ENCODE measurements at places on chromosomes 5 and 9.

DNA sequence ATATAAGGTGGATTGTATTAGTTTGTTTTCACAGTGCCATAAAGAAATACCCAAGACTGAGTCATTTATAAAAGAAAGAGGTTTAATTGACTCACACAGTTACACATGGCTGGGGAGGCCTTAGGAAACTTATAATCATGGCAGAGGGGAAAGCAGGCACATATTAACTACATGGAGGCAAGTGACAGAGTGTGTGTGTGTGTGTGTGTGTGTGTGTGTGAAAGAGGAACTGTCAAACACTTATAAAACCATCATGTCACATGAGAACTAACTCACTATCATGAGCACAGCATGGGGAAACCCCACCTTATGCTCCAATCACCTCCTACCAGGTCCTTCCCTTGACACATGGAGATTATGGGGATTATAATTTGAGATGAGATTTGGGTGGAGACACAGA lies 118.6 kb downstream of the SPEF2 start:
- DNase-seq, result no peak

DNA sequence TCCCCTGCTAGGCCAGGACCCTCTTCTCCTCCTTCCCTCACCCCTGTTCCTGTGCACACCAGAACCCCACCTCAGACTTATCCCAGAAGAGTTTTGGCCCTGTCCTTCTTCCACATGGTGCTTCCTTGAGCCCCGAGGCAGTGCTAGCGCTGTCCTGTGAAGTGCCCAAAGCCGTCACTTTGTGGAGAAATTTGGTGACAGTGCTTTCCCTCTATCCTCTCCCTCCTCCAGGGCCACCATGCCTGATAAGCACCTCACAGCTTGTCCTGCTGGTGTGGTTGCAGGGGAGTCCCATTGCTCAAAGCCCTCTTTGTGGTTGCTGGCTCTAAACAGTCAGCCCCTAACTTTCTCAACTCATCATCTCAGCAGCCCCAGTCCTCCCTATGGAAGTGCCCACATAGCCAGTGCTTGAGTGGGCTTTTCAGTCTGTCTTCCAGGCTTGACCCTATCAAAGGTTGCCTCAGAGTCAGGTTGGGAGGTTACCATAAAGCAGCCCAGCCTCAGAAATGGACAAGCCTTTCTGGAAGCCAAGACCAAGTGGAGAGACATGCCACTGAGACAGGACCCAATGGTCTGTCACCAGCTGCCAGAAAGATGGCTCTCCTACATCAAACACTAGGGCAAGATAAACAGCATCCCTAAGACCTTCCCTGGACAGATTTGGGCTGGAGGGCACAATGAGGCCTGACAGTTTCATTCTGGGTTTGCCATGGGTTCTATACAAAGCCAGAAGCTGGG lies 18.0 kb downstream of the IGIP start:
- no peak for DNase-seq

- DNase-seq, result no peak
Observed at GRCh38 chr5:69326365-69326764, 6.2 kb downstream of the CCDC125 start.

- DNase-seq, result no peak
Observed at GRCh38 chr9:134004131-134004873, 12.2 kb upstream of the VAV2 start.

GRCh38 chr5:93941897-93942296 lies 200.5 kb upstream of the POU5F2 start:
- DNase-seq, result no peak

- peak; percentile 87 for DNase-seq
Observed at GRCh38 chr5:173917788-173918786, 29.9 kb downstream of the CPEB4 start.

All from NB4 (cell line).